ENCODE measurements at places on chromosomes 7 and 10.
A peak's percentile ranks its signal among the peaks of the same experiment; 100 is the strongest.

GRCh38 chr7:35405461-35405860 lies 151.6 kb upstream of the TBX20 start:
- DNase-seq: no peak

DNA sequence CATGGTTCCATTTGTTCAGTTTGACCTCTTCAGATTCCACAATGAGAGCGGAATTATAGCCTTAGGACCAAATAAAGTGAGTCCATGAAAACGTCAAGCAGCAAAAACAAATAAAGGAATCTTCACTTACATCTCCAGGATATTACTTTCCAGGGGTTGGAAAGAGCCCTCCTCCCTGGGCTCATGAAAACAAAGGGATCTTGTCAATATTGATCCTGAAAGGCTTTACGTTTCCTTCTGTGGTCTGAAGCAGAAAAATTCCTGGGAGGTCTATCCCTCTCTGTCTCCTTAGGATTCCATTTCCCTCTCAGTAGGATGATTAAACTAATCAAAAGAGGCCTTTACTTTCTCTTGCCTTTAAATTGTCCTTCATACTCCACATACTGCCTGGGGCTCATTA lies 293.5 kb downstream of the GPAM start:
- DNase-seq: no peak

DNA sequence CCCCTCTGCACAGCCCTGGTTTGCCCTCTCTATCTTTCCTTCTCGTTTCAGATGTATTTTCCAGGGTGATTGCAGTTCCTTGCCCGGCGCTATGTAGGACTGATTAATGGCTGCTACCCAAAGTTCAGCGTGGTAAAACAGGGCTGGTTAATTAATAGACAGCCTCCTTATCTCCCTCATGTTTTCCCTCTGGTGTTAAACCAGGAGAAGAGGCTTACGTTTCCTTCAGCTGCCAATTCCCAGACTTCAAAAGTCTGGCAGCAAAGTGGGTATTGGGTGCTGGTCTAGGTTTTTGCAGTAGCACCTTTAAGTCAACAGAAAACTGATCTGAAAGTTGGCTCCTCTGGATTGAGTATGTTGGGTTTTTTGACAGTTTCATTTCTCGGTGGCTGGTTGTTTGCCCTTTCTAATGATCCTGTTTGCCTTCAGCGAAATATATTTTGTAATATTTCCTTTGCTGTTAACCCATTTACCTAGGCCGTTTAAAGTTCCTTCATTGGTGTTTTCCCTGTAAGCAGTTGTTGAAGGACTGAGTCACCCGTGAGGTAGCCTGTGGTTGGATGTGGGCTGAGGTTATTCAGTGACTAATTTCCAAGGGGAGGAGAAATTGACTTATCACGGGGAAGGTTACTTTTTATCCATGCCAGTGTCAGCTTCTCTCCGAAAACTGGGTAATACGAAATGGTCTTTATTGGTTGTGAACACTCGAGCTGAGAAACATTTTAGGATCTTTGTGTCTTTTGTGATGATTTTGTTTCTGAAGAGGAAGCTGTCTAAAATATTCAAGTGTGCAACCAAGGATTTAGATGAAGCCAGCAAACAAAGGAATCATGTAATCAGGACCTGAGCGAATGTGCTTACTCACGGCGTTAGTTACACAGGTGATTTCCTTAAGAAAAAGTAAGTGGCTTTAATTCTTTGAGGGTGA lies 257.2 kb downstream of the KIAA1217 start:
- DNase-seq: peak; percentile 96

DNA sequence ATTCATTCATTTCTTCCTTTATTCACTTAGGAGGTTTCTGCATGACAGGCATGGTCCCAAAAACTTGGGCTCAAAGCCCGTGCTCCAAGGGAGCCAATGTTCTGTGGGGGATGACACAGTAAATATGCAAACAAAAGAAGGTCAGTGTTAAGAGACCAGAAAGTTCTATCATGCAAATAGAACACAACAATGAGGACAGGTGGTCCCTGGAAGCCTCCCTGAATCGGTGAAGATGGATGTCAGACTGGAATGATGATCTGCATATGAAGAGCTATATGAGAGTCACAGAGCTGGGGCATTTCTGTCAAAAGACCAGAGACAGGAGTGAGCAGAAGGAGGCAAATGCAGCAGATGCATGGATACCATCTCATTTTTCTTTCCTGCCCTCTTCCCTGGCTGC lies 129.0 kb downstream of the ABCA13 start:
- no peak for DNase-seq

DNA sequence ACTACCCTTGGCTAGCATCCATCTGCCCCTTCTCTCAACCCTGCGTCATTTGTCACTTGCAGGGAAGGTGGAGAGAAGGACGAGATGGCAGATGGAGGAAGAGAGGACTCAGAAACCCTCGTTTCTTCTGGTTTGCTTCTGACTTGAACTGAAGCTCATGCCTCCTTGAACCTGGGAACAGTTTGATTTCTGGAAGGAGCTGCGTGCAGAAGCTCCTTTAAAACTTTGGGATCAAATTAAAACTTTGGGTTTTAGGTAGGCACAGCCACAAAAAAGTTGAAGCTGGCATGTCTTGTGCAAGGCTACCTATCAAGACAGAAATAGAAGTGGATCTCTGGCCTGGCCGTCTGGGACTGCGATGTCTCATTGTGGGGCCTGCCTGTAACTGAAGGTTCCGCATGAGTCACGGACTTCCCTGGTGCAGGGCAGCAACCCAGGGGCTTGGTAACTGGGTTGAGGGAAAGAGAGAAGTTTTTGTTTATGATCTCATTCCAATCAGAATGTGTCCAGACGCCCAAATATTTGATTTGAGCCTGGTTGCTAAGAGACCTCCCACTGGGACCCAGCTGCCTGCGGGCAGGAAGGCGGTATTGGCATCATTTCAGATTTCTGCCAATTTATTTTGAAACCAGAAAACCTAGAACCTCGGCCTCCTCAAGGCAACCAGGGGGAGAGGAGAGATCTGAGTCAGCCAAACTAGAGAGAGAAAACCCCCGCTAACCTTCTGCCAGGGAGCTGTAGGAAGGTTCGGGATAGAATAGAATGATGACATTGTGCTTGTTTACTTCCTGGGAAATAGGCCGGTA lies 15.8 kb upstream of the CAMK1D start:
- peak; percentile 98 for DNase-seq

- no peak for DNase-seq
Measured at GRCh38 chr7:150958597-150958996, 19.5 kb downstream of the KCNH2 start.

GRCh38 chr7:2880874-2881533 lies 36.9 kb upstream of the GNA12 start:
- DNase-seq: no peak

DNA sequence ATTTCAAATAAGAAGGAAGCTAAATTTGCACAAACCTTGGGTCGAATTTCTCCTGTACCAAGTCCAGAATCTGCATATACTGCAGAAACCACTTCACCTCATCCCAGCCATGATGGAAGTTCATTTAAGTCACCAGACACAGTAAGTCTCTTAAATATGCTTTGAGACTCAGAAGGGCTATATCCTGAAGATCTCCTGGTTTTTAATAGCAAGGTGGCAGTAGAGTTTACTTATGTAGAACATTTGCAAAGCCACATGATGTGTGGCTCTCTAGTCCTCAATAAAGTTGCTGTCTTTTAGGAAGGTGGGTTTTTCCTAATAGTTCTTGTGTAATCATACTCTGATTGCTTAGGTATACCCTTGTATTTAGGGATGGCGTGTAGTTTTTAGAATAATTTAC lies 8.7 kb downstream of the DBF4 start:
- no peak for DNase-seq

- no peak for DNase-seq
Measured at GRCh38 chr7:48458701-48459524, 287.7 kb downstream of the ABCA13 start.

DNA sequence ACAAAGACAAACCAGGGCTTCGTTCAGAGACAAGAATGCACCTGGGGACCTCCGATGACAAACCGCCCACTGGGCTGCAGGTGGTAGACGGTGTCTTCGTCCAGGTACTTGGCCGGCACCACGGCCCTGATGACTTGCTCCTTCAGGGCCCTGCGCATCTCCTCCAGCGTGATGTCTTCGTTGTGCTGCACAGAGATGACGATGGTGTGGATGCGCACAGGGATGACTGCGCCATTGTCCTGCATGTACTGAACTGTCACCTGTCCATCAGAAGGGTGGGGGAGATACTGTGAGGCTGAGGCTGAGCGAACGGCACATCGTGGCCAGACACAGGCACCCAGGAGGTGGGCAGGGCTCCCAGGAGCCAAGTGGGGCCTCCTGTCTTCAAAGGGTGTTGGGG lies 13.1 kb downstream of the MAT1A start:
- no peak for DNase-seq

DNA sequence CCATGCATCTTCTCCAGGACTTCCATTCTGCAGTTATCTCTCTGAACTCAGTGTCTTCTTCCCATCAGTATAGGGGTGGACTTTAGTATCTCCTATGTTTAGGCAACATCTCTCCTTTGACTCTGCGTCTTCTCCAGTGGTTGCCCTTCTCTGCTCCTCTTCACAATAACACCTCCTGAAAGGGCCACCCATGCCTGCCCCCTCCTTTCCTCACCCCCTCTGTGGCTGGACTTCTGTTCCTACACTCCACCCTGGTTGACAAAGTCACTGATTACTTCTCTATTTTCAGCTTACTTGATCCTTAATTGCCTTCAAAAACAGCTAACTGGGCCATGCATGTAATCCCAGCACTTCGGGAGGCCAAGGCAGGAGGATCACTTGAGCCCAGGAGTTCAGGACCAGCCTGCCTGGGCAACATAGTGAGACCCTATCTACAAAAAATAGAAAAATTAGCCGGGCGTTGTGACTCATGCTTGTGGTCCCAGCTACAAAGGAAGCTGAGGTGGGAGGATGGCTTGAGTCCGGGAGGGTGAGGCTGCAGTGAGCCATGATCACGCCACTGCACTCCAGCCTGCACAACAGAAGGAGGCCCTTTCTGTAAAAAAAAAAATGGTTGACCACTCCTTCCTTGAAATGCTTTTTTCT lies 13.7 kb downstream of the SRGN start:
- peak; percentile 56 for DNase-seq

- no peak for DNase-seq
Measured at GRCh38 chr10:5284311-5285057, 80.3 kb upstream of the UCN3 start.

DNA sequence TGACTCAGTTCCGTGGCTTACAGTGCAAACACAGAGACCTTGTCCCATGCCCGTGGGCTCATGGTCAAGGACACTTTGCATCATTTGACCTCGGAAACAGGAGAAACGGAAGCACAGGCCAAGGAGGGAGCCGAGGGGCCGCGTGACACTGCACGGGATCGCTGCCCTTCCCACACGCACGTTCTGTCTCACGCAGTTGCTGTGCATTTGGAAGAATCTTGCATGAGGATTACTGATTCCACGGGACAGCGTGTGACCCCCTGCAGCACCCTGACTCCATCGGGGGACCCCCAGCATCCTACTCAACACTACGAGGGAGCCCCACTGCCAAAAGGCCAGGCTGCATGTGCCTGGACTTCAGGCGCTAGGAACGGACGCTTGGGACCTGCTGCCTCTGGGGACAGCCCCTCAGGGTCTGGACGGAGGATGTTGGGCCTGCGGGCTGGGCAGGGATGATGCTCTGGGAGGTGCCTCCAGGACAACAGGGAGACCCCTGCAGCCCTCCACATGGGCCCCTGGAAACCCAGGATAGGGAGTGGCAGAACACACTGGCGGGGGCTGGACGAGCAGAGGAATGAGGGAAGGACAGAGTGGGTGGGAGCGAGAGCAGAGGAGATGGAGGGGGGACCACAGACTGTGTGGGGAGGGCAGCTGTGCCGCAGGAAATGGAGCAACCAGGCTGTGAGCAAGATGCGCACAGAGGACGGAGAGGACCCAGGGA lies 222.2 kb downstream of the DNAJB6 start:
- DNase-seq: no peak

DNA sequence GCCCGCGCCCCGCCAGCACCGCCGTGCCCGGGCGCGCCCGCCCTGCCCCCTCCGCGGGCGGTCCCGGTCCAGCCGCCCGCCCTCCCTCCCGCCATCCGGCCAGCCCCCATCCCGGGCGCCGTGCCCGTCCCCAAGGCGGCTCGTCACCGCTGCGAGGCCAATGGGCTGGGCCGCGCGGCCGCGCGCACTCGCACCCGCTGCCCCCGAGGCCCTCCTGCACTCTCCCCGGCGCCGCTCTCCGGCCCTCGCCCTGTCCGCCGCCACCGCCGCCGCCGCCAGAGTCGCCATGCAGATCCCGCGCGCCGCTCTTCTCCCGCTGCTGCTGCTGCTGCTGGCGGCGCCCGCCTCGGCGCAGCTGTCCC lies at the start of gene HTRA1:
HTRA1 (plus strand) TSS at position 187 of the 362 bp plus-strand sequence; CDS start at position 287, 100 bp downstream.
- peak; percentile 91 for DNase-seq

- DNase-seq: peak; percentile 44
Measured at GRCh38 chr10:3094609-3095036, 27.3 kb downstream of the PFKP start.

GRCh38 chr10:124184208-124184830 lies 90.9 kb upstream of the CHST15 start:
- DNase-seq: no peak

GRCh38 chr7:36131026-36131425 lies 22.0 kb upstream of the EEPD1 start:
- no peak for DNase-seq
